ENCODE measurements at places on chromosomes 2 and 18.

DNA sequence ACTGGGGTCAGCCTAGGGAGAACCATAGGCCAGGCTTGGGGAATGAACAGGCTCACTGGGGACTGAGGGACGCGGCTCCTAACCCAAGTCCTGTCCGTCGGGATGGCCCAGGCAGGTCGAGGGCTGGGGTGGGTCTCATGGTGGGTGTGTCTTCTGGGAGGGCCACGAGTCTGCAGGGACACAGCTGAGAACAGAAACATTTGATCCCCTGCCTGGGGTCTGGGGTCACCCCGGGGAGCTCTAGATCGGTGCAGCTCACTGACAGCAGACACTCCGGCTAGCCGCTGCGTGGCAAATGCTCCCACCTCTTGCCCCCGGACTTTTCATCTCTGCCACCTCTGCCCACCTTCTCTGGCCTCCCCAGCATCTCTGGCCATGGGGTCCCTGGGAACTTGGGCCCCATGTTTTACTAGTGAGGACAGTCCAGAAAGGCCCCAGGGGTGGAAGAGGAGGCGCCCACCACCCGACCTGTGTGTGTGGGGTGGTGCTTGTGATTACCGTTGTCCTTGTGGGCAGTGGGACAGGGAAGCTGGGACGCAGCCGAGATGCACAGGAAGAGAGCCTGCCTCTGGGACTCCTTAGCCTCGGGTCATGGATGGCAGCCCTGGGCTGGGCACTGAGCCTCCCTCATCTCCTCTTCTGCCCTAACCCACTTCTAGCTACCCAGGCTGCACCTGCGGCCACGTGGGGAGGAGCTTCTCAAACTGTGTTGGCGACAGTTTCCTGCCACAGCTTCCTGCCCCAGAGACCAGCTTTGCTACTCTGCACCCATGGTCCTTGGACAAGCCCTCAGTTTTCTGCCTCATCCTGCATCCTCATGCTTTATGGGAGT is 4.9 kb downstream of the ZAP70 start:
- peak; percentile 36 for DNase-seq

DNA sequence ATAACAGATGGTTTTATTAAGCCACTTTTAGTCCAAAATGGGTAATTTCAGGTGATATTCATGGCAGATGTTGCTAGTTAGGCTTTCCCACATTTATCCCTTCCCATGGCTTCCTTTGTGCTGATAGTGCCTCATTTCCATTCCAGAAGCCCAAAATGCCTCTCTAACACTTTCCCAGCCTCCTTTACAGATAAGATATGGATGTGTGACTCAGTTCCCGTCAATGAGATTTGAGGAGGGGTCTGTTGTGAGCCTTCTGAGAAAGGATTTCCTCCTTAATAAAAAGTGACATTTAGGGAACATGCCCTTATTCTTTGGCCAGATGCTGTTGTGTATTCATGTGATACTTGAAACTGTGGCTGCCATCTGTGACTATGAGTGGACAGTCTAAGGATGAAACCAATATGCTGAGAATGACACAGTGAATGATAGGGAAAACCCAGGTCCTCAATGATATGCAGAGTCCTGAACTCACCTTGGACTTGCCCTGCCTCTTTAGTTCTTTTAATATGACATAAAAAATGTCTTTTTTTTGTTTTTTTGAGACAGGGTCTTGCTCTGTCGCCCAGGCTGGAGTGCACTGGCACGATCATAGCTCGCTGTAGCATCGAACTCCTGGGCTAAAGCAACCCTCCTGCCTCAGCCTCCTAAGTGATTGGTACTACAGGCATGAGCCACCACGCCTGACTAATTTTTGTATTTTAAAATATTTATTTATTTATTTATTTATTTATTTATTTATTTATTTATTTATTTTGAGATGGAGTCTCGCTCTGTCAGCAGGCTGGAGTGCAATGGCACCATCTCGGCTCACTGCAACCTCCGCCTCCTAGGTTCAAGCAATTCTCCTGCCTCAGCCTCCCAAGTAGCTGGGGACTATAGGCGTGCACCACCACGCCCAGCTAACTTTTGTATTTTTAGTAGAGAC is 5.8 kb upstream of the ACSL3 start:
- no peak for DNase-seq

DNA sequence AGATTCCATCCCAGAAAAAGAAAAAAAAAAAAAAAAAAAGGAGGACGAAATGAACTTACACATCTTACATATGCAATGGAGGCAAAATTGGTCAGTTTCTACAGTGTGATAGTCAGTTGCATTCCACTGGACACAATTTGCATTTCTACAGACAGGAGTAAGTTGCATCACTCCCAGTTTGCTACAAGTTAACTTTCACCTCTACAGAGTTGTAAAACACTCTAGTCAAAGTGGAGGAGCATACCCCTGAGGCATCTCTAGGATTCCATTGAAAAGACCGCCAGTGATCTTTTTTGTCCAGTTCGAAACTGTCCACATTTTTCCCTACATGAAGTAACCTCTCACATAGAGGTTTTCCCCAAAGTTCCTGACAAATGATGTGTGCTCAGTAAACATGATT is 202.8 kb downstream of the VAPA start:
- DNase-seq, result no peak

DNA sequence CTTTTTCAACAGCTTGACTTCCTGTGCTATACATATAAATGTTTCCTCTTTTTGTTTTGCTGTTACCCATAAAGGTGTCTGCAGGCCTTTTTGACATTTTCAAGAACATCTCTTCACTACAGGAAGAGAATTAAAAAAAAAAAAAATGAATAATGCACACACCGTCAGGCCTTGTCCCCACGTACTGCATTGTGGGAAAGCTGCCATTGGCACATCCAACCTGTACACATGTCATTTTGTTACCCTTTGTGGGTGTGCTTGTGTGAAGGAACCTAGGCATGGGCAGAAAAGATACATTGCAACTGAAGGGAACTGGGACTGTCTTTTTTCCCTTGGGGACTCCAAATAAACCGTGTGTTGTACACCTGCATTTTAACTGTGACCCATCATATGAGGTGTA is 16.8 kb upstream of the TMEM37 start:
- DNase-seq, result no peak

All from activated CD4-positive, alpha-beta T cell treated with anti-CD3 and anti-CD28 coated beads, Interleukin-2, amount 50 U/mL, for 24 hours (primary cell).